Cortex of kidney (tissue), 1 donor: ENCODE measurements at places on chromosomes 7 and 10.

GRCh38 chr10:124524991-124525653 lies 63.5 kb downstream of the LHPP start:
- no peak for DNase-seq

DNA sequence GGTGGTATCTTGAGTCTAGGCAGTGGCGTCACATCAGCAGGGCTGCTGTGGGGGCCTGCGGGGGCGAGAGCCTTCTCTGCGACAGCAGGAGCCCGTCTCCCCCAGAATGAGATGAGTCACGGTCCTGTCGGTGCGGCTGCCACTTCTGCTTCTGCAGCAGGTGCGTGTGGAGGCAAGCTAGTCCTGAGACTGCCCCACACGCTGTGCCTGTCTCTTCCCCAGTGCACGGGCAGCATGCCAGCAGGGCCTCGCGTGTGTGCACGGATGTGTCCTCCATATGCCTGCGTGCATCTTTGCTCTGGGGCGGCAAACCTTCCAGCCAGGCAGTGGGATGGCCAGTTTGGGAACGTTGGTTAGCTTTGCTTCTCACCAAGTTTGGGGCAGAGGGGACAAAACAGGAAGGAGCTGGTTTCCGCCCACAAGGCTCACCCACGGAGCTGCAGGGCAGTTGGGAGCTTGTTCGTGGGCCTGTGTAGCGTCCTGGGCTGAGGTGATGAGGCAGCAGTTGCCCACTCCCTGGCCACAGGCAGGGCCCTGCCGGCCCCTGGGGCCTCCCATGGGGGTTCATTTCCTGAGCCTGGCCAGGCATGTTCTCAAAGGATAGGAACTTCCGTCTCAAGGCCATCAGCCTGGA lies 60.8 kb upstream of the PPIF start:
- DNase-seq, result no peak

DNA sequence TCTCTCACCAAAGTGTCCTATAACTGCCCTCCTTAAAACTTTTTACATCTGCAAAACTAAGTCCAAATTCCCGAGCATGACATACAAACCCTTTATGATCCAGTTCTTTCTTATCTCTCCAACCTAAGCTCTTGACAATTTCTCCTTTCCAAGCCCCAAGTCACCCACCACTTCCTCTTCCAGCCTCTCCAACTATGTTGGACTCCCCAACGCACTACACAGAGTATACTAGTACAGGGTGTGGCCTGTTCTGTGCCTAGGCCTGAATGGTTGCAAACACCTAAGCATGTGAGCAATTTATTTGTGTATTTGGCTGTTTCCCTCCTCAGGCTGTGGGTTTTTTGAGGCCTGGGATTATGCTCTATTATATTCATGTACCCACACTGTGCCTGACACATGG lies 101.2 kb upstream of the APBB1IP start:
- DNase-seq, result no peak

DNA sequence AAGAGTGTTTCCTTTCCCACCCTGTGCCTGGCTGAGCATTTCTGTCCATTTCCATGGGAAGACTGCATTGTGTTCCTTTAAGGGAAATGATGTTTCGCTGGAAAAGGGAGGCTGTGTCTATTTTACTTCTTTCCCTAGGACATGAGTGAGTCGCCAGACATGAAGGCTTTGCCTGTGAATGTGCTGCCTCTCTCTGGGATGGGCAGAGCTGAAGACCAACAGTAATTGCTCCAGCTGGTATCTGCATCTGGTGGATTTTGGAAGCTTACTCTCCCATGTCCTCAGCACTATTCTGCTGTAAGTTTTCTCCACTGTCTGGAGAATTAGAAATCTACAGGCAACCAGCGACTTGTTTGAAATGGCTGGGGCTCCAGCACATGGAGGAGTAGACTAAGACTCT lies 264.6 kb upstream of the BMPER start:
- no peak for DNase-seq

DNA sequence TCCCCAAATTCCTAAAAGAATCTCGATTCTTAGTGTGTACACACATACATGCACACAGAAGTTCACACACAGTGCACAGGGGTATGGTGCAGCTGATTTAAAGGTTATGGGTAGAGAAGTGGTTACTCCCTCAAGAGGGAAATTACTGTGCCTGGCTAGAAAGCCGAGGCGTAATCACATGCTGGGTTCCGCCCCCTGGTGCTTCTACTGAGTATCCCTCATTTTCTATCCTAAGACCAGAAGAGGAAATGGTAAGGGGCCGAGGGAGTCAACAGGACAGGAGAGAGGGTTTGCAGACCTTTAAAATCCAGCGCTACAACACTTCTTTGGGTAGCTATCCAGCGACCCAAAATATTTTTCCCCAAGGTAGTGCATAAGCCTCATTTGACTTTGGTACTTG lies 147.3 kb upstream of the TMEM196 start:
- DNase-seq, result no peak

DNA sequence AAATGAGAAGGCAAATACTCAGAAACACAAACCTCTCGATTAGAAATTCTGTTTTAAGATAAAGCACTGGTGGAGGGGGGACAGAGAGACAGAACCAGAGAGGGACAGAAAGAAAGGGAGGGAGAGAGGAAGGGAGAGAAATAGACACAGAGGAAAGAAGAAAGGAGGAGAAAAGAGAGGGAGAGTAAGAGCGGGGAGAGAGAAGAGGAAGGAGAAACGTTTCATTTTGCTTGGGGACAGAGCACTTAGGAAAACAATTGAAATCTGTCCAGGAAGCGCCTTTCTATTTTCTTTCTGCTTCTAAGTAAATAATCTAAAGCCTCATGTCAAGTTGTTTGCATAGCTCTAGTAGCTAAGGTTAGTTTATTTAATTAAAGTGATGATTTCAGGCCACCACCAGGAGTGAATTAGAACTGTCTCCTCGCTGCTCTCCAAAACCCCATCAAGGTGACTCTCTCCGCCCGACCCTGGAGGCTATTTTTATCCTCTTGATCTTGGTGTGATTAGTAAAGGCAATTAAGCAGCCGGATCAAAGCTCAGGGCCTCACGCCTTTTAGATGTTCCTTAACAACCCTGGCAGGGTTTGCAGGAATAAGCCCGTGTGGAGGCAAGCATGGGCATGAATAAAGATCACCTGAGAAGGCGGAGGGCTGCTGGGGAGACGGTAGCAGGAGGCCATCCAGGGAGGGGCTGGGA lies 73.4 kb upstream of the INSIG1 start:
- no peak for DNase-seq

GRCh38 chr7:90320418-90320800 lies 695 bp downstream of the FAM237B start:
- no peak for DNase-seq

DNA sequence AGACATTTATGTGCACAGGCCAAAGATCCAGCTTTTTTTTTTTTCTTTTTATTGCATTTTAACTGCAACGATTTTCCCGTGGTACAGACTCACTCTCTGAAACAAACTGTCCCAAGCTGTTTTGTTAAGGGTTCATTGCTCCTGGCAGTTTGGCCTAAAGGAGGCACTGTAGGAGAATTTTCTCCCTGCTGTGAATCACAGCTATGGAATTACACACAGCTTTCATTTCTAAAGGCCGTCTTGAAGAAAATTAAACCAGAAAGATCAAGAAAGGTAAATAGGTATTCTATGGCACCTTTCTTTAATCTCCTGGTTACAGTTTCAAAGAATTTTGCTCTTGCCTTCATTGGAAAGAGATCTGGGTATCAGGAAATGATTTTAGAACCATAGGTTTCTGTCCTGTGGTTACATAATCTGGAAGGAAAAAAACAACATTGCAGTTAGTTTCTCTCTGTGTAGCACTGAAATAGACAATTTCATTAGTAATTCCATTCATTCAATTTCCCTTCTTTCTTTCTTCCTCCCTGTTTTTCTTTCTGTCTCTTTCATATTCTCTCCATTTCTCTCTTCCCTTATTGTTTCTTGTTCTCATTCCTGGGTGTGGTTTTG lies 51.2 kb downstream of the PDK4 start:
- DNase-seq, result no peak

DNA sequence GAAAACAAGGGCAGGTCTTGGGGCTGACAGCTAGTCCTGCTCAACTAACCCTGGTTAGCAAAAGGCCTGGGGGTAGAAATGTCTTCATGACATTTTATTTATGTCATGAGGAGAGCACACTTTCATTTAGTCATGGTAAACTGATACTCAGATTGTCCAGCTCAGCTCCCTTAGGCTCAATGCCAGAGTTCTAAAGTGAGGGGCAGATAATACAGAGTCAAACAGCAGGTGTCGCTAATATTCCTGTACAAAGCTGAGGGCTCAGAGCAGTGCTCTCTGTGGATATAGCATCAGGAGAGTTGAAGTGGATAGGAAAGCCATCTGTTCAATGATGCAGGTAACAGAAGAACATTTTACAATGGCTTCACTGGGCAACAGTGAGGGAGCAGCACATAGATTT lies 26.8 kb upstream of the CALCR start:
- DNase-seq, result no peak

GRCh38 chr7:128878226-128879105 lies 15.8 kb downstream of the ATP6V1F start:
- no peak for DNase-seq

GRCh38 chr7:151847681-151848081 lies 29.2 kb downstream of the PRKAG2 start:
- DNase-seq, result no peak

DNA sequence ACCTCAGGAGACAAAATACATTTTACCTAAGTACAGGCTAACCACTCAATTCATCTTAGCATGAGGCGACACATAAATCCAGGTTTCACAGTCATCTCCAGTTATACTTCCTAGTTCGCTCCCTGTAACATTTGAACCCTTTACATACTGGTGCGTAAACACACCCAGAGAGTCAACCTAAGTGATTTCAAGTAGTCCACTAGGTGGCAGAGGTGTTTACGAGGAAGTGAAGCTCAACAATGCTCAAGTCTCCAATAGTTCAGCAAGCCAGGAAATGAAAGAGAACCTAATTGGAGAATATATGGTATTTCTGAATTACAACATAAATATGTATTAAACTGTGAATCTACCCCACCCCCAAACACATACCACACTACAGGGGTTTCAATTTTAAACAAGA lies 76.3 kb upstream of the ABCB5 start:
- no peak for DNase-seq

DNA sequence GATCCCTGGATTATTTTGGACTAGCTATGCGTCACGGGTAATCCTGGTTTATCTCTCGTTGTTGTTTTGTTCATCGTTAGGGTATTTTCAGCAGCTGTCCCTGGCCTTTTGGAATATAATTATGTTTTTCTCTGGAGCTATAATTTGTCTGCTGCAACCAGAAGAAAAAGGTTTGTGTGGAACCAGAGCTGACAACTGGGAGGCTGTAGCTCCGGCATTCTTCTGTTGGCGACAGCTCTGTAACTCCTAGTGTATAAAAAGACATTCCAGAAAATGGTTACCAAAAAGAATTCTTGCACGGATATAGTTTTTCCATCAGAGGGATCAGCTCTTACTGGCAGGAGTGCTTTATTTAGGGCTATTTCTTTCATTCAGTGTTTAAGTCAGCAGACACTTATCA lies 130.9 kb upstream of the PRR15 start:
- no peak for DNase-seq

GRCh38 chr7:121175826-121176225 lies 153.0 kb upstream of the WNT16 start:
- no peak for DNase-seq

DNA sequence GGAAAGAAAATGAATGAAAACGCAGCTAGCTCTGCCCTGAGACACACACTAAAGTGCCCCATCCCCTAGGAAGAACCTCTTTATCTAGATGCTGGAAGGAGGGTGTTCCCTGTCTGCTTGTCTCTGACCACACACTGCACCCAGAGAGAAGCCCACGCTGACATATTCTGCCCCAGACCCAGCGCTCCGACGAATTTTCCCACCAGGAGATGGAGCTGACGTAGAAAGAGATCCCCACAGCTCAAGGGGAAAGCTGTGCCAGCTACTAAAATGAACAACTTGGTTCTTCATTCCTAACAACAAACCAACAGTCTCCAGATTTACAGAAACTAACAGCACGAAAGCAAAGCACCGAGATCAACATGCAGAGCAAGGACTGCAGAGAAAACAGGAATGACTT lies 73.3 kb downstream of the KIAA1549 start:
- DNase-seq, result no peak

- DNase-seq, result no peak
Observed at GRCh38 chr7:25982684-25983083, 169.3 kb upstream of the NFE2L3 start.
